ENCODE measurements at places on chromosomes 7 and 10. TPM values are rescaled to one million over a fixed set of nuclear protein-coding genes. Genes with fewer than 3 reads are reported as not detected.

ITPRID1 gene
- total RNA-seq: not detected

CUZD1 gene
- not detected for total RNA-seq

ATOH7 gene
- not detected for total RNA-seq

UNC5B gene
- total RNA-seq: 15.5 TPM

PRSS2 gene
- total RNA-seq: 144 TPM

OR6V1 gene
- not detected for total RNA-seq

NXPH1 gene
- total RNA-seq: not detected

INHBA gene
- 10.8 TPM for total RNA-seq

NUTM2E gene
- 0.37 TPM for total RNA-seq

GRCh38 chr10:102678842-102679289, 34.6 kb downstream of the TRIM8 start:
- peak; percentile 86 for DNase-seq

DNA sequence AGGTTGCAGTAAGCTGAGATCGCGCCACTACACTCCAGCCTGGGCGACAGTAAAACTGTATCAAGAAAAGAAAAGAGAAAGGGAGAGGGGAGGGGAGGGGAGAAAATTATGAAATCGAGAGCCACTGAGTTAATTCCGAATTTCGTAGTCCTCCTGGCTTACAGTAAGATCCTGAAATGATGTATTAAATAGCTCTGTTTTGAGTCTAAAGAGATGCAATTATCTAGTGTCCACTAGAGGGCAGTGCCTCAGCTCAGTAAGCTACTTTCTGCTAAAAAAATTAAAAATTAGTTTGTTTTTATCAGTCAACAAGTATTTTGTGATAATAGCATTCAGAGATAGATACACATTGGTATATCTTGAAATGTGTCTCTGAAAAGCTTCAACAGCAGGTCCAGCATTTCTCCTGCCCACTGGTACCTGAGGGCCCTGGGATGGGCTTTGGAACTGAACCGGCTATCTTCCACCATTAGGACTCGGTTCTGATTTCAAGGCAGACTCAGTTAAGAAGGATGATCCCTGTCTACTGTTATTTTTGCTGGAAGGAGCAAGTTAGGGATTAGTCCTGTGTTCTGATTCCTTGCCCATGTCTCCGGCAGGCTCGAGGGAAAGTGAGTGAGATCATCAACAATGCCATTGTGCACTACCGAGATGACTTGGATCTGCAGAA, 19.5 kb downstream of the TSPAN33 start:
- DNase-seq: peak; percentile 76

- DNase-seq: no peak
These were observed 34.5 kb downstream of the MAD1L1 start for GRCh38 chr7:2198206-2198605.

DNA sequence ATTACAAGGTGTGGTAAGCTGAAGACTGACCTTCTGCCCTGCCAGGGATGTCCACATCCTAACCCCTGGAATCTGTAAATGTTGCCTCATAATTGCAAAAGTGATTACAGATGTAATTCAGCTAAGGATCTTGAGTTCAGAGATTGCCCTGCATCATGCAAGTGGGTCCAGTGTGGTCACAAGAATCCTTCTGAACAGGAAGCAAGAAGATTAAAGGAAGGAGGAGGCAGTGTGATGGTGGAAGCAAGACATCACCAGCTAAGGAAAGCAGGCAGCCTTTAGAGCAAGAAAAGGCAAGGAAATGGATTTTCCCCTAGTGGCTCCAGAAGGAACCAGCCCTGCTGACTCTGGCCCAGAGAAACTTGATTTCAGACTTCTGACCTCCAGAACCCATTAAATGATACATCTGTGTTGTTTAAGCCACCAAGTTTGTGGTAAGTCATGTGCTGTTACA, 78.1 kb downstream of the USP6NL start:
- DNase-seq: peak; percentile 24

- DNase-seq: no peak
These were observed 62.5 kb upstream of the ATRNL1 start for GRCh38 chr10:115030483-115031200.

DNA sequence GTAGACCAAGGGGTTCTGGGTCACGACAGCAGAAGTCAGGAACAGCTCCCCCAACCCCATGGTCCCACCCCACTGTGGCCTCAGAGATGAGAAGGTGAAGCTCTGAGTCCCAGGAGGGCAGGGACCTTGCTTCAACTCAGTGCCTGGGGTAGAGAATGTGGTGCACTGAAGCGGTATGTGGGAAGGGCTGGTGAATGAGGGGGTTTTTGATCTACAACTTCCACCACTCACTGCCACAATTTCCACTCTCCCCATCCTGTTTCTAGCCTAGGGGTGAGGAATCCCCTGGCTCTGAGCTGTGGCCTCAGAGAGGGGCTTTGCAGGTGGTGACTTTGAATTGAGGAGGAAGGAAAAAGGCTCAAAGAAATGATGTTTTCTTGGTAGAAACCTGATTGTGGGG, 44.9 kb upstream of the TOMM7 start:
- DNase-seq: no peak

DNA sequence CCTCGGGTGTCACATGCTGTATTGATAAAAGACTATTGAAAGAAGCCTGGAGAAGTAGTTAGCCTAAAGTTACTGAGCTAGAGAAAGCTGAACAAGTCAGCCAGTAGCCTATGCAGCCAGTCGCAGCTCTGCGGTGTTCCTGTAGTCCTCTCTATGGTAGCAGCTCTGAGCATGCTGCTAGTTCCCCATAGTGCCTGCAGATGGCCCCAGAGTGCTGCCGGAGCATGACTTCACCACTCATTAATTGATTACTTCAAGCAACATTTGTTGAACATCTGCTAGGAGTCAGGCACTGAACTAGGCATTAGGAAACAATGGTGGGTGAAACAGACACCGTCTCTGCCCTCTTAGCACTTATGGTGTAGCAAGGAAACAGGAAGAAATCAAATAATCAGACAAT, 422.7 kb downstream of the SORCS3 start:
- DNase-seq: peak; percentile 65

- no peak for DNase-seq
These were observed 193.2 kb upstream of the MGMT start for GRCh38 chr10:129273860-129274259.

- DNase-seq: peak; percentile 17
These were observed 39.2 kb upstream of the PPP1R3C start for GRCh38 chr10:91672021-91672608.

DNA sequence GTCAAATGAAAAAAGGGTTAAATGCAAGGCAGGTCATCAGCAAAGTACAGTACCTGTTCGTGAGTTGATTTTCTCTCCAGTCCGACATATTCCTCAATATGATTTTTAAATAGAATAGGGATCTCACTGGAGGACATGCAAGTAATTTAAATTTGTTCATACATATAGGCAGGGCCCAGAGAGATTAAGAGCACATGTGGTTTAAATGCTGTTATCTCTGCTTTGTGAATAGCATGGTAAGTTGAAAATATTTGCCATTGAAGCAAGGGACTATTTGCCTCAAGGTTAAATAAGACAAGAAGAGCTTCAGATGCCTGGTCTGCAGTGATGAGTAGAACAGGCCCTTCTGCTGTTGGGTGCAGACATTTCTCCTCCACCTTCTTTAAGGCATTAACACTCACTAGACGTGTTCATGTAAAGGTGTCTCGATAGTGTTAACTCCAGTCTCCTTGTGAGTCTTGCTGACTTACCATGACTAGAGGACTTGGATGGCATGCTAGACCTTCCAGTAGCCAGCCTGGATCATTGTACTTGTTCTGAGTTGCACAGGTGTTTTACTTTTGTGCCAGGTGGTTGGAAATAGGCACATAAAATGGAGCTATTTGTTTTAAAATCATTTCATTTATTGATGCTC, 15.6 kb upstream of the AKR1C3 start:
- DNase-seq: no peak

GRCh38 chr10:6525599-6526165, 54.4 kb downstream of the PRKCQ start:
- DNase-seq: no peak

DNA sequence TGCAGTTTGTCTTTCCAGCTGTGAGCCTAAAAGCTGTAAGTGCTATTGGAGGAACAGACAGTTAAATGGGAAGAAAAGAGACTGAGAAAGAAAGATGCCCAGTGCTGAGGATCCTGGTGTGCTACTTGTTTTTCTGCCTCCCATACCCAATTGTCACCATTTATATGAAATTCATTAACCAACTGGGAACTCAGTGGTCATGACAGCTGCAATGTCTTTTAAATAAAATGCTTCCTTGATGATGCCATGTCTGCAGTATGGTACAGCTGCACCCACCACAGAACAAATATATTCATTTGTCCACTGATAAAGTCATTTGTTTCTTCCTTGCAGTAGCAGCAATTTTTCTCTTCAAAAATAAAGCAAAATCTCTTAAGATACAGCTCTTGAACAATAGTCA, 15.6 kb upstream of the RTKN2 start:
- no peak for DNase-seq

DNA sequence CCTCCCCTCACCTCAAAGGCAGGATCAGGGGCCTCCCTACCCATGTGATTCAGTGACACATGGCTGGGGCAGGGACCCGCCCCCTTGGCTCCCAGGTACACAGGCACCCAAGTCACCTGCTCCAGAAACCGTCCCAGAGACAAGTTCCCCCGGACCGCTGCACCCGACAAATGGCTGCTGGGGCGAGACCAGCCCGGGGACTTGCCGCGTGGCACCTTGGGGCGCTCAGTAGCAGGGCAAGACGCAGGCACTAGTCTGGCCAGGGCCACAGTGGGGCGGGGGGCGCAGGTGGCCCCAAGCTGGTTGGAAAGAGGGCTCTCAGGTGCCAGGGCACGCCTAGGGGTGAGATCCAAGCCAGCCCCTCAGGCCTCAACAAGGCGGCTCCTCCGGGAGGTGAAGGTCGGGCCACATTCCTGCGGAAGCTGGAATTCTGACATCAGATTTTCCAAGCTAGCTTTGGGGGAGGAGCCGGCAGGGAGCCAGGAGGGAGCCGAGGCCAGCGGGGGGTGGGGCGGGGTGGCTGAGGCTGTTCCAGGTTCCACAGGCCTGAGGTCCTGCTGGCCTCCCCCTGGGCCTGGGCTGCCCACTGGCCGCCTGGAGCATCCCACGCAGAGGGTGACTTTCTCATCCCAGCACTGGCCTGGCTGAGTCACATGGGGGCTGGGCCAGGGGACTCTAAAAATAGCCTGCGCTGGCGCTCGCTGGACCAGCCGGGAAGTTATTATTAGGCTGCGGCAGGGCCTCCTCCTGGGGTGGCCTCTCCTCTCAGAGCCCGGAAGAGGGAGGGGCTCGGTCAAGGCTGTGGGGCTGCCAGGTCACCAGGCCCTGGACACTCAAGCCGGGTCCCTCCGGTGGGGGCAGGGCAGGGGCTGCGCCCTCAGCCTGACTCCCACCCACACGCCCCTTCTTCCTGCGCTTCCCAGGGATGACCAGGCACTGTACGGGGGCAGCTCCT, 20.5 kb upstream of the INPP5A start:
- DNase-seq: peak; percentile 95

- no peak for DNase-seq
These were observed 73.2 kb downstream of the OAT start for GRCh38 chr10:124345521-124345920.

GRCh38 chr7:27165089-27165995, at the start of gene HOXA9:
Gene HOXA9 (minus strand): TSS chr7:27165537. CDS start chr7:27165457, 80 bp downstream.
- no peak for DNase-seq

- DNase-seq: no peak
These were observed 125.1 kb downstream of the RAPGEF5 start for GRCh38 chr7:22231806-22232205.

GRCh38 chr7:17463511-17464085, 165.1 kb downstream of the AHR start:
- no peak for DNase-seq

GRCh38 chr7:121276313-121276712, 52.5 kb upstream of the WNT16 start:
- DNase-seq: no peak

DNA sequence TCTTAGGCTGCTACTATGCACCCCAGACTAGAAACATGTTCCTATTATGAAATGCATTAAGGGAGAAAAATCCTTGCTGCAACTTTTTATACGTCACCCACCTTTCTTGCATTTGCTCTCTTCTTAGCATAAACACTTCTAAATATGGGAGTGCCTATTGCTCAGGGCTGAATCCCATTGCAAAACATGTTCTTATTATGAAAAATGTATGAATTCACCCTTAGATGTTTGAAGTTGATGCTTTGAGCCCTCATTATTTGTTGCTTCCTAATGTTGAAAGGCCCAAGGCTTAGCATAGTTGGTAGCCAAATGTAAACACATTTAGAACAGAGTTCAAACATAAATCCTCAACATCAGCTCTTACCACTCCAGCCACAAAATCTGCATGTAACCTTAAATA, 52.8 kb downstream of the BMPER start:
- no peak for DNase-seq

DNA sequence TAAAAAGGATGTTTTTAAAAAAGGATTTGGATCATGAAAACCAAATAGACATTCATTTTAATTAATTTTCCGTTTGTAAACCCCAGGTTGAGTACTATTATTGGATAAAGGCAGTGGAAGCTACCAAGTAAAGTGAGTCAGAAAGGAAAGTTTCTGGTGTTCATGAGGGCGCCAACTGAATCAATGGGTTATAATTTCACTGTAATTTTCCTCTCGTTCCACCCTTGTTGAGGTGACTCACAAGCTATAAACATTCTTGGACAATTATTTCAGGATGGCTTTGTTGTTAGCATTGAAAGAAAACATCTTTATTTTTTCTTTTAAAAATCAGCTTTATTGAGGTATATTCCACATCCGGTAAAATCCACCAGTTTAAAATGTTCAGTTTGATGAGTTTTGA, 5.1 kb upstream of the FAM133B start:
- DNase-seq: no peak
